Activated T-cell treated with anti-CD3 and anti-CD28 coated beads, Interleukin-2, amount 50 U/mL, for 4 hours (primary cell): ENCODE measurements at places on chromosomes 3 and 15.

- no peak for DNase-seq
Observed at GRCh38 chr3:184986366-184986889, 166.4 kb downstream of the C3orf70 start.

- DNase-seq: no peak
Observed at GRCh38 chr15:22880068-22880980, 41.9 kb downstream of the NIPA2 start.

GRCh38 chr15:88878720-88879184 lies 16.6 kb downstream of the HAPLN3 start:
- DNase-seq: no peak

GRCh38 chr15:33064878-33065277 lies 129.6 kb downstream of the FMN1 start:
- no peak for DNase-seq

DNA sequence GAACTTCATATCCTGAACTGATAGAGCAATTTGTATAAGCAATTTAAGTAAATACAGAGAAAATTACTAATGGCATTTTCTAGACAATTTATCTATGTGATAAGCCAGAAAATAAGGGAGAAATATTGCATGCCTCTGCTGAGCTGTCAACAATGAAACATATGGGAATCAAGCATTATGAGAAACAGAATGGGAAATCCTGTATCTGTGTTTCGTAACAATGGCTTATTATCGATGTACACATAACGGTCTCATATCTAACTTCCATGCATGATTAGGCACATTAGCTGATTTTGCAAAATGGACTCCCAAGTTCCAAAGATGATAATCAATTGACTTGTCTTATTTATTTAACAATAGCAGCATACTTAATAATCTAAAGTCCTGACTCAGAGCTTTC lies 30.4 kb upstream of the KCNMB2 start:
- no peak for DNase-seq

DNA sequence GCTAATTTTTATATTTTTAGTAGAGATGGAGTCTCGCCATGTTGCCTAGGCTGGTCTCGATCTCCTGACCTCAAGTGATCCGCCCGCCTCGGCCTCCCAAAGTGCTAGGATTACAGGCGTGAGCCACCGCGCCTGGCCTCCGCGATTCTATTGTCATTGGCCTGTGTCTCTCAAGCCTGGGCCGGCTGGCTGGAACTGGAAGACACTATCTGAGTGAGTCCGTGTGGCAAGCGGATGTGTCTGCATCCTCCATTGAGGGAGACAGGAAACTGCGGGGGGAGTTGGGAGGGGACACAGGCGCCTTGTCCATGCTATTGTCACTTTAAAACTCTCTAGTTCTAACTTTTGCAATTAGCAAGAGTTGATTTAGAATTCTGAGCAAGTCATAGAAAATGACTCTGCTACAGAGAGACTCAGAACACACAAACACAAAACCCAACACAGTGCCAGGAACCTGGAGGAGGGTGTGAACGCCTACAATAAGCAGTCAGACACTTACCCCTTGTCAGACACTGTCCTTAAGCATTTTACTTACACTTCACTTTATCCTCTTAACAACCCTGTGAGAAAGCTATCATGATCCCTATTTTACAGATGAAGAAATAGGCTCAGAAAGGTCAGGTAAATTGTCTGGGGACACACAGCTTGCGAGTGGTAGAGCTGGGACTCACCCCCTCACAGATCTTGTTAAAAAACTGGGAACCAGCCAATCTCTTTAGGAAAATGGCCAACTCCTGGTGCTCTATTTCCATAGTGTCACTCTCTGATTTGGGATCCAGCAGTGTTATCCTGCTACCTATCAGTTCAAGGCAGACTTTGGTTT lies 38.7 kb downstream of the ANP32A start:
- no peak for DNase-seq
